Hematopoietic multipotent progenitor cell treated with erythropoietin and hydrocortisone succinate and interleukin-3 and kit ligand, for 6 days (in vitro differentiated cells): ENCODE measurements at places on chromosomes 6 and 20.

- peak; percentile 96 for DNase-seq
Measured at GRCh38 chr6:27138837-27139755, 108.4 kb upstream of the PRSS16 start.

GRCh38 chr6:83429857-83430610 is 817 bp downstream of the ME1 start:
- DNase-seq: no peak

GRCh38 chr6:33926451-33926850 is 122.6 kb upstream of the MLN start:
- peak; percentile 55 for DNase-seq

GRCh38 chr6:32200711-32201475 is 8.4 kb upstream of the GPSM3 start:
- DNase-seq: no peak

GRCh38 chr6:40077736-40078135 is 143.5 kb upstream of the MOCS1 start:
- no peak for DNase-seq

DNA sequence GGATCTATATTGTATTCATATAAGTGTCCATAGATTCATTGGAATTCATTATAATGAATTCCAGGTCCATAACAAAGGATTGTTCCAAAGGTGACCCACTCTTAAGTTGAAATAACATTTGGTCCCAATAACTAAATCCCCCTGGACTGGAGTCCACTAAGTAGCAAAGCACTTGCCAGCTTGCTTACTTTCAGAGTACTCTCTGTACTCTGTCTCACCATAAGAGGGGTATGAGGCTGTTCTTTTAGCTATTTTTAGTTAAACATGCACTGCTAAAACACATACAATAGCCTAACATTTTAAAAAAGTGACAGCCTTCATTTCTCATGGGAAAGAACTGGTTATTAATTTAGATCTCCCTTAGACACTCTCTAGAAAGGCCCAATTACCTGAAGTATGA is 16.7 kb upstream of the ARHGAP18 start:
- no peak for DNase-seq

- no peak for DNase-seq
Measured at GRCh38 chr20:34343458-34344211, 19.4 kb upstream of the ITCH start.
